ENCODE measurements at places on chromosomes 5 and 9. TPM values are rescaled to one million over a fixed set of nuclear protein-coding genes. Genes with fewer than 3 reads are reported as not detected.

The ECSCR gene
- total RNA-seq: 3.1 TPM

The OSMR gene
- total RNA-seq: 38.9 TPM

DNA sequence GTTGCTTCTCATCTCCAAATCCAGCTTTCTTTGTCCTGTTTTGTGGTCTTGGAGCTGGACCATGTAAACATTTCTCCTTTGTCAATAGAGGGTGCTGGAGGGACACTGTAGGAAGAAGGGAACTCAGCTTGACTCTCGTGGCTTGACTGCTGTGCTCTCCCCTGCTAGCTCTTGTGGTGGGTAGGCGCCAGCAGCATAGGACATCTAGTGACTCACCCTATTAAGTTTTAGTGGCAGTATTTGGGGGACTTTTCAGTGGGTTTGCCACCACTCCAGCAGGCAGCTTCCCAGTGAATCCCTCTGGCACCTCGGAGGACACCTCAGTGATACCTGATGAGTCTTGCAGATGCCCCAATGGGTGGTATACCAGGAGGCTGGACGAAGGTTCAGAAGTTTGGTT, 97.8 kb downstream of the TSSK1B start:
- no peaks in the 10 kb centered on the region for H3K27me3 ChIP-seq
- H3K27ac ChIP-seq: no peak overlapping the region
- peak; percentile 77 for DNase-seq
- H3K36me3 ChIP-seq: no peaks in the 10 kb centered on the region
- no peak overlapping the region for H3K4me3 ChIP-seq
- peaks cover 4% of the 10 kb centered on the region for H3K4me1 ChIP-seq

DNA sequence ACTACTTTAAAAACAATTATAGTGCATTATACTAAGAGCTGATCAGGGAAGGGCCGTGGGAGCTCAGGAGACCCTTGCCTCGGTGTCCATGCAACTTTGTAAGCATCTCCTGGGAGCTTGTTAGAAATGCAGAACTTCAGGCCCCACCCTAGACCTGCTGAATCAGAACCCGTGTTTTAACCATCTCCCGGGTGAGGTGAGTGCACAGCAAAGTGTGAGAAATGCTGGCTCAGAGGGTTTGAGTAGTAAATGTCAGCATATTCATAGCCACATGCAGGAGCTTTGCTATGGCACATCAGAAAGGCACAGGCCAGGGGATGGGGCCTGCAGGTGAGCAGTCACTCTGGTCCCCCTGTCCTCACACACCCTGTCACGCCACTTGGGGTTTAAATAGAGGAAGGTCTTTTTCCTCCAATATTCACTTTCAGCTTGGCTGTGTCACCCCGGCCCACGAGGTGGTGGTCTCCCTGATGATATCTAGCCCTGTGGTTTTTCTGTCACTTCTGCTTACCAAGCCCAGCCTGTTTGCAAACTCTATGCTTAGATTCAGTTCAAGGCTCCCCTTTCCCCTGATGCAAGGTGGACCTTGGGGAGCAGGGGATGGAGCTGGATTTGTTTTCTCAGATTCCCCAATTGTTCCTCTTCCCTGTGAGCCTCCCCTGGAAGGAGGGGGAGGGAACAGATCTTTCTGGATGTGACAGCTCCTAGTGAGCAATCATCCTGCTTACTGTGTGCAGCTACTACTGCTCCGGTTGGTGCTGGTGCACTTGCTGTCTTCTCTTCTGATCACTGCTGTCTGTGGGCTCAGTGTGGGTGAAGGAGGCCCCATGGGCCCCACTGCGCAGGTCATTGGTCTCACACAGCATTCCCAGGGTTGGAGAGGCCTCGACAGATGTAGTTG, 51.8 kb upstream of the TGFBR1 start:
- no peaks in the 10 kb centered on the region for H3K27me3 ChIP-seq
- peaks cover 25% of the 10 kb centered on the region for H3K4me1 ChIP-seq
- H3K4me3 ChIP-seq: no peak overlapping the region
- DNase-seq: no peak
- no peak overlapping the region for H3K27ac ChIP-seq
